ENCODE measurements at places on chromosomes 5 and 9.

- no peak for DNase-seq
Observed at GRCh38 chr9:14418301-14418940, 104.5 kb upstream of the NFIB start.

DNA sequence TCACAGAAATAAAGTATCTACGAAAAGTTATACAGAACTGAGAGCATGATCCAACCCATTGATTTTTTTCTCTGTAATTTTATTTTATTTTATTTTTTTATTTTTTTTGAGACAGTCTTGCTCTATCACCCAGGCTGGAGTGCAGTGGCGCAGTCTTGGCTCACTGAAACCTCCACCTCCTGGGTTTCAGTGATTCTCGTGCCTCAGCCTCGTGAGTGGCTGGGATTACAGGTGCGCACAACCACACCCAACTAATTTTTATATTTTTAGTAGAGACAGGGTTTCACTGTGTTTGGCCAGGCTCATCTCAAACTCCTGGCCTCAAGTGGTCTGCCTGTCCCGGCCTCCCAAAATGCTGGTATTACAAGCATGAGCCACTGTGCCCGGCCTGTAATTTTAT lies 107.3 kb downstream of the VPS13A start:
- DNase-seq, result no peak

- no peak for DNase-seq
Observed at GRCh38 chr9:87517732-87518131, 20.1 kb downstream of the DAPK1 start.

GRCh38 chr5:115168829-115169486 lies 750 bp downstream of the TRIM36 start:
- no peak for DNase-seq

GRCh38 chr9:15240927-15241326 lies 66.1 kb downstream of the TTC39B start:
- DNase-seq, result no peak

- DNase-seq, result no peak
Observed at GRCh38 chr9:127444283-127444920, 6.8 kb downstream of the RPL12 start.

Measured in lower leg skin (tissue), 4 donors.